Aorta (tissue), 5 donors: ENCODE measurements at places on chromosomes 2 and 18. TPM values are rescaled to one million over a fixed set of nuclear protein-coding genes. Genes with fewer than 3 reads are reported as not detected.
A peak's percentile ranks its signal among the peaks of the same experiment; 100 is the strongest.

GRCh38 chr2:20496076-20496872 lies 49.4 kb downstream of the RHOB start:
- no peak for DNase-seq

Gene HPCAL1
- total RNA-seq, result 28.1 TPM

DNA sequence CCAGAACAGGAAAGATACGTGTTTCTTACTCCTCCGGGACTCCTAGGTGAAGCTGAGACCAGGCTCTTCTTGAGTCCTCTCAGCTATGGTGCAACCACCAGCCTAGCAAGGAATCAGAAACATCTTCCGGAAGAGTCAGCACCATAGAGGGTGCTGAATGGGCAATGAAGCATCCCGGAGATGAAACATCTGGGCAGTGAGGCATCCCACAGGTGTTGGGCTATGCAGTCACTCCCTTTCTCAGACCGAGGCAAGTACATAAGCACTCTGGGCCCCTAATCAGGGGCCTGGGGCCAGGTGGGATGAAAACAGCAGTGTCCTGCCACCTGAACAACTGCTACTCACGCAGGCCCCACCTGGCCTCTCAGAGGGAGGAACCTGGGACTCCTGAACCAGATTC lies 1.4 kb upstream of the CAPN10 start:
- peak; percentile 42 for DNase-seq

- DNase-seq, result no peak
These were observed 453.2 kb upstream of the PIK3C3 start for GRCh38 chr18:41501848-41502247.

GRCh38 chr2:120875431-120875830 lies 139.8 kb downstream of the GLI2 start:
- peak; percentile 51 for DNase-seq

DNA sequence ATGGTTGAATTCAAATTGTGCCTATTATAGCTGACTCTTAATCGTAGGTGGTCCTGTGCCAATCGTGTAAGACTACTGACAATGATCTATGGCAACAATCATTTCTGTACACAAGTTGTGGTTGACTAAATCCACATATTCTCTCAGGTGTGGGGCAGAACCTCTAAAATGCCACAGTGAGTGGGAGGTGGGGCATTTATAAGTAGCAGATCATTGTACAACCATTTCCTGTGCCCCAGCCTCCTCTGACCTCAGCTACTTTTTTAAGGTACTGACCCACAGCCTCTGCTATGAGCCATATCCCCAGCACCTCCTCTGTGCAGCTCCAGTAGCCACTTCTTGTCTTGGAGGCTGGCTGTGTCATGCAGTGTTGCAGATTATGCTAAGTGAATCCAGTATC lies 48.6 kb upstream of the RAPH1 start:
- peak; percentile 61 for DNase-seq
